ENCODE measurements at places on chromosomes 4 and X.

GRCh38 chr4:78079726-78080430 lies 22.8 kb downstream of the FRAS1 start:
- DNase-seq: no peak

GRCh38 chrX:17497193-17497592 lies 122.2 kb downstream of the NHS start:
- DNase-seq: no peak

GRCh38 chr4:74873545-74874301 lies 59.2 kb upstream of the PARM1 start:
- no peak for DNase-seq

- DNase-seq: no peak
Measured at GRCh38 chr4:8205241-8205707, 6.2 kb downstream of the SH3TC1 start.

- no peak for DNase-seq
Measured at GRCh38 chrX:65985211-65985610, 54.7 kb downstream of the VSIG4 start.

- DNase-seq: no peak
Measured at GRCh38 chr4:82790060-82790660, 8.4 kb downstream of the SCD5 start.

DNA sequence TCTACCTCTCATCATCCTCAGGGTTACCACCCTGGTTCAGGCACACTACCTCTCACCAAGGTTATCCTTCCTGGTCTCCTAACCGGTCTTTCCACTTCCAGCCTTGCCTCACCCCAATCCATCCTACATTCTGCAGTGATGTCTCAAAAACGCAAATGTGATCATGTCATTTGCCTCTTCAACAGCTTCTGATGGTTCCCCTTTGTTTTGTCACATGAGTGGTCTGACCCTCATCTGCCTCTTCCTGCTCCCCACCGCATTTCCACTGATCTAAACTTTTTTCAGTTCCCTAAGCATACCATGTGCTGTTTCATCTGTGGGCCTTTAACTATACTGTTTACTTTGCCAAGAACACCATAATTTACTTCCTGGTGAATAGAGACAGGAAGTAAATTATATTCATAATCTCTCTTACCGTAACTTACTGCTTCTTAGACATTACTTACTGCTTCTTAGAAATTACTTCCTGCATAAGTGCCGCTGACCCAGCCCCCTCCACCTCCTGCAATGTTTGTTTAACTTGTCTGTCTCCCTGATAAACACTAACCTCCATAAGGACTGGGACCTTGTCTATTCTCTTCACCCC lies 27.1 kb upstream of the NSUN7 start:
- DNase-seq: no peak

DNA sequence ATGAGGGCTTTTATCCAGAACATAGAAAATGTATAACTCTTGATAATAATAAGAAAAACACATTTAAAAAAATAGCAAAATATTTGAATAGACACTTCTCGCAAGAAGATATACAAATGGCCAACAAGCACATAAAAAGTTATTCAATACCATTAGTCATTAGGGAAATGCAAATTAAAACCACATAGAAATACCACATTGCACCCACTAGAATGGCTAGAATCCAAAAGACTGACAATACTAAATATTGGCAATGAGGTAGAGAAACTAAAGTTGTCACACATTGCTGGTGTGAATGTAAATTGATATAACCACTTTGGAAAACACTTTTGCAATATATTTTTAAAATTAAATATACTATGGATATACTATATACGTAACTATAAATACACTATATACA lies 754.3 kb upstream of the MAGEB2 start:
- no peak for DNase-seq

GRCh38 chr4:67714248-67714583 lies 13.3 kb upstream of the UBA6 start:
- DNase-seq: no peak

- no peak for DNase-seq
Measured at GRCh38 chr4:138912704-138913340, 102.8 kb upstream of the NOCT start.

Measured in left forelimb (tissue), 1 donor.